ENCODE measurements at places on chromosomes 3 and 15.

DNA sequence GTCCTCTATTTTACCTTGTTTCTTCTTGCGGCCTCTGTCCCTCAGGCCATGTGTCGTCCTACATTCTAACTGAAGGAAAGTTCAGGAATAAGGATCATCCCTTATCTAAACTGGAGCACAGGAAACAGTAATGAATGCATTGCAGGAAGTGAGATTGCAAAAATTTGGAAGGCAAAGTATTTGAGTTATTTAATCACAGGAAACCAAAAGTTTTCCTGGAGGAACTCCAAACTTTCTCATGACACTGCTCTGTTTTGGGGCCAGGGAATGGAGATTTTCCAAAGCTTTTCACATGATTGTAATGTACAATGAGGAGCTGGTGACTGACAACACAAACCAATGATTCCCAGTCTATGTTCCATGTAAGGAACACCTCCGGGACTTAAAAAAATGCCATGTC lies 57.8 kb upstream of the PLSCR4 start:
- DNase-seq: no peak

GRCh38 chr3:170301405-170301804 lies 56.1 kb upstream of the SKIL start:
- no peak for DNase-seq

DNA sequence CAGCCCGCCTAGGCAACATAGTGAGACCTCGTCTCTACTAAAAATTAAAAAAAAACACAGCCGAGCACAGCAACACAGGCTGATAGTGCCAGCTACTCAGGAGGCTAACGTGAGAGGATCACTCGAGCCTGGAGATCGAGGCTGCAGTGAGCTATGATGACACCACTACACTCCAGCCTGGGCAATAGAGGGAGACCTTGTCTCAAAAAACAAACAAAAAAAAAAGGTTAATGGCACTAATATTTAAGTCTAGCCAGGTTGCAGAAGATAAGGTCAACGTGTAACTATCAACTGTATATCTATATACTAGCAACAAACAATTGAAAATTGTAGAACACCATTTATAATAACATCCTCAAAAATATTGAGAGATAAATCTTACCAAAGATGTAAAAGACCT lies 75.1 kb downstream of the MYO9A start:
- DNase-seq: no peak

DNA sequence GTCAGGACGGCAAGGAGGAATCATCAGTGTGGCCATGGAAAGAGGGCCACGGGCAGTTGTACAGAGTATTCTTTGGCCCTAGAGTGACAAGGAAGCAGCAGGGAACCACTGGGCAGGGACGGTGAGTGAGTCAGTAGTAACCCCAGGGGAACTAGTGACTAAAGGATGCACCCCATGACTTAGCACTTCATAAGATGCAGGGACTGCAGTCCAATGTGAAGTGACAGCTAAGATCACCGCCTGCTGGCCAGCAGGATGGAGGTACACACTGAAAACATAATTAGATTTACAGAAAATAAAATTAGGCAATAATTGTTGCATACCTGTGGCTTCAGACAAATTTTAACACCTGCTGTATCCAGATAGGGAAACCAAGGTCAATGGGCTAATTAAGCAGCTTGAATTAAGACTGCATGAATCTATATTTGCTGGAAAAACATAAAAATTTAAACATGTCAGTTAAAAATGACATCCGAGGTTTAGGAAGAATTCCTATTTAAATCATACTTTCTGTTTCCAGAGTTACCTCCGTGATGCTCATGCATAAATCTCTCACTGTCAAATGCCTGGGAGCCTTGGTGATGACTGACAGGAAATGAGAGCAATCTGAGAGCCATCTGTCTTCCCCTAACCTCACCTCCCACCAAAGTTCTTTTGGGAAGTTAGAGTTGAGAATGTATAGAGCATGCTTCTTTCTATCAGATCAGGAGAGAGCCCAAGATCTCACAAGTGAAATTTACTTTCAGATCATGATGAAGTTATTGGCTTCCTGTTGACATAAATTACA lies 56.5 kb downstream of the DCLK3 start:
- no peak for DNase-seq

DNA sequence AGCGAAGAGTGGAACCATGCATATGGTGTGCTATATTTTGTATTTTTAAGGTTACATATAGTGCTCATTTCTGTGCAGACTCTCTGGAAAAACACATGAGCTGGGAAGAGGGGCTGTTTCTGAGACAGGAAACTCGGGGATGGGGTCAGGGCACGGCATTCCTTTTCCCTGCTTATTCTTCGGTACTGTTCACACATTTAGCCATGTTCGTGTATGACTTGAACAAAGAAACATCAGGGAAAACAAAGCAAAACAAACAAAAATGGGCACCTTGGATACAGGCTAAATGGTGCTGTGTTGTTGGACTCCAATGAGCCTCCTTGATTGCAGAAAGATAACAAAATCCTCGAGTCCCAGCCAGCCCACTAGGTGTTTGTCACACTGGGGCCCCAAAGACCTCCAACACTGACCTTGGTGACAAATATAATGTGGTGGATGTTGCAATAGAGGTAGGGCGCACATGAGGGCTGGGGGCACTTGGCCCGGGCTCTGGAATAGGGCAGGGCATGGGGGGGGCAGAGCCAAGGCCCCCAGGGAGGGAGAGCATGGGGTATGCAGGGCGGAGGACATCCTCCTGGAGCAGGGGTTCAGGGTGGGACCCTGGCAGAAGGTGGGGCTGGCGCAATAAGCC lies 19.3 kb downstream of the DNASE1L3 start:
- no peak for DNase-seq

- DNase-seq: no peak
Observed at GRCh38 chr15:71651750-71652186, 158.6 kb upstream of the NR2E3 start.

DNA sequence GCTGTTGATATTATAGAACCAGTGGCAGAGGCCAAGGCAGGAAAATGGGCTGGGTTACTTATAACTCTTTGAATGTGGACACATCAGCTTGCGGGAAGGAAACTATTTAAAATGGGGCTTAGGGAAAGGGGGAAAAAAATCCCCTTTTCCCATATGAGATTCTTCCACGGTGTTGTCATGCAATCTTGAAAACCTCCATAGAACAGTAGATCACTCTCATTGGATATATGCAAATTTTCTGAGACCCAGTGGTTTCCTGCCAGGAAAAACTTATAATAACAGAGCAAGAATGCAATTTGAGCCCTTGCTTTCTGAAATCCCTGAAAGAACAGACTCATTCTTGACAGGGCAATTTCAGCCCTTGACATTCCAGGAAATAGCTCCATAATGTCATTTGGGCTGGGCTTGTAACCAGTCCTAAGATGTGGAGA lies 31.1 kb downstream of the TMEM212 start:
- no peak for DNase-seq

GRCh38 chr3:119318876-119319275 lies 24.7 kb downstream of the ARHGAP31 start:
- DNase-seq: no peak
